Stimulated activated CD8-positive, alpha-beta memory T cell treated with anti-CD3 and anti-CD28 coated beads, Interleukin-7, amount 100 ng/mL, for 4 hours (primary cell): ENCODE measurements at places on chromosomes 2 and 18.

DNA sequence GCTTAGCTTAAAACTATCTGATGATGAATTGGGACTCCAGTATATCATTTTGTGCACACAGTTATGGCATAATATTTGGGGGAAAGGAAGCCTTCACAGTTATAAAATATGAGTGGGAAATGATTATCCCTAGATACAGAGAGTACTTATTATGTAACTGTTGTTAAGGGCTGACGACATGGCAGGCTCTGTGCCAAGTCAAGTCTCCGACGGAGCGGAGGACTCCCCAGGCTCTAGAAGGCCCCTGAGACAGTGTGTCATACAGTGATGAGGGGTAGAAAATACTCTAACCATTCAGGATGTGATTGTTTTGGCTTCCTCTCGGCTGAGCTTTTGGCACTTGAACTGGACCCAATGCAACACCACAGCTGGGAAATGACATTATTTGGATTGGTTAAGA lies 211.8 kb downstream of the SLC8A1 start:
- no peak for DNase-seq

- no peak for DNase-seq
These were observed 99.6 kb downstream of the KCTD1 start for GRCh38 chr18:26448714-26449159.

GRCh38 chr2:109005686-109006204 lies 16.7 kb upstream of the EDAR start:
- no peak for DNase-seq

- no peak for DNase-seq
These were observed 1.6 kb downstream of the GALNT13 start for GRCh38 chr2:153873052-153874048.

DNA sequence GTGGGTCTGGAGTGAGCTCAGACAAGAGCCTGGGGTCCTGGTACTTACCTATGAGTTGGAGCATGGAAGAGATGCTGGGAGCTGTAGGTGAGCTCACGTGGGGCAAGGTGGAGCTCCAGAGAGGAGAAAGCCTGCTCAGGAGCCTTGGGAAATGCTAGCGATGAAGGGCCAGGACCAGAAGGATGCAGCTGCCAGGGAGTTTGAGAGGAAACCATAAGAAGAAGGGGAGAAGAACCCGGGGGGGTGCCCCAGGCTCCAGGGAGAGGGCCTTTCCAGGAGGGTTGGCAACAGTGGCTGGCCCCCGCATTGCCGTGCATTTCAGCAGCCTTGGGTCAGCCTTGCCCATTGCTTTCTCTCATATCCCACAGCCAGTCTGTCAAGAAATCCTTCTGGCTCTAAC lies 268.7 kb downstream of the GLI2 start:
- no peak for DNase-seq

DNA sequence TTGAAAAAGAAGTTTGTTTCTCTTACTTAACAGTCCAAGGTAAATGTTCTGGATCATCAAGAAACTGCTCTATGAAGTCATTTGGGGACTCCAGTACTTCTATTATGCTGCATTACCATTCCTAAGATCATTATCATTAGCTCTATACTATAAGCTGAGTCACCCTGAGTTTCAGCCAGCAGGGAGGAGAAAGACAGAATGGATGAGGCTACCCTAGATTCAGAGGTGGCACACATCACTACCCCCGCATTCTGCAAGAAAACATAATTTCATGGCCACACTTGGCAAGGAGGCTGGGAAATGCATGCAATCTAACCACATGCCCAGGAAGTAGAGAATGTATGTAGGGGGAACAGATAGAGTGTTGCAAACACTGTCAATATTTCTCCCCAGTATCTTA lies 16.6 kb upstream of the LNPK start:
- no peak for DNase-seq

DNA sequence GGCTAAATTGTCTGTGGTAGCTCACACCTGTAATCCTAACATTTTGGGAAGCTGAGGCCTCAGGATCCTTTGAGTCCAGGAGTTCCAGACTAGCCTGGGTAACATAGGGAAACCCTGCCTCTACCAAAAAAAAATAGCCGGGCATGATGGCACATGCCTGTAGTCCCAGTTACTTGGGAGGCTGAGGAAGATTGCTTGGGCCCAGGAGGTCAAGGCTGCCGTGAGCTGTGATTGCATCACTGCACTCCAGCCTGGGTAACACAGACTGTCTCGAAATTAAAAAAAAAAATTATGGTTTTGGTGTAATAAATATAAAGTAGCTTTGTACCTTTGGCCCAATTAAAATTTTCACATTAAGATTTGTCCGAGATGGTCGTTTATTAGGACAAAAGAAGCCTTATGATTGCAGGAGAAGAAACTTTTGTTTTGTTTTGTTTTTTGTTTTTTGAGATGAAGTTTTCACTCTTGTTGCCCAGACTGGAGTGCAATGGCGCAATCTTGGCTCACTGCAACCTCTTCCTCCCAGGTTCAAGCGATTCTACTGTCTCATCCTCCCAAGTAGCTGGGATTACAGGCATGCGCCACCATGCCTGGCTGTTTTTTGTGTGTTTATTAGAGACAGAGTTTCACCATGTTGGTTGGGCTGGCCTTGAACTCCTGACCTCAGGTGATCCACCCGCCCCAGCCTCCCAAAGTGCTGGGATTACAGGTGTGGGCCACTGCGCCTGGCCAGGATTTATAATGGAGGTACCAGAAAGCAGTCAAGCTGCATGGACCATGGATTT lies 4.1 kb downstream of the MTA3 start:
- DNase-seq: no peak

DNA sequence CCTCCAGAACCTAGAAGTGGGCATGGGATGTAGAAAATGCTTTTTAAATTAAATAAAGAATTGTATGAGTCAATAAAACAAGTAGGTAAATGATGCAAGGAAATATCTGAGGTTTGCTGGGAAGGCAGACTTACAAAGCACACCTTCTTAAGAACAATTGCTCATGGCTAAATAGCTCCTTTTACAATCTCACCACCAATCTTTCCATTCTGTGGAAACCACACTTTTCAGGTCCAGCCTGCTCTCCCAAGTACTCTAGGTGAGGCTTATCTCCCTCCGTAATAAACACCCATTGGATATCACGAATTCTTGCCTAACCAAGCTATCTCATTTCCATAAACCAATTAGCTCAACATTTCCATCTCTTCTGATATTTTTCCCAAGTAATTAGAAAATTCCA lies 91.5 kb upstream of the SLC8A1 start:
- no peak for DNase-seq

GRCh38 chr2:158546412-158547144 lies 89.8 kb downstream of the PKP4 start:
- DNase-seq: no peak

DNA sequence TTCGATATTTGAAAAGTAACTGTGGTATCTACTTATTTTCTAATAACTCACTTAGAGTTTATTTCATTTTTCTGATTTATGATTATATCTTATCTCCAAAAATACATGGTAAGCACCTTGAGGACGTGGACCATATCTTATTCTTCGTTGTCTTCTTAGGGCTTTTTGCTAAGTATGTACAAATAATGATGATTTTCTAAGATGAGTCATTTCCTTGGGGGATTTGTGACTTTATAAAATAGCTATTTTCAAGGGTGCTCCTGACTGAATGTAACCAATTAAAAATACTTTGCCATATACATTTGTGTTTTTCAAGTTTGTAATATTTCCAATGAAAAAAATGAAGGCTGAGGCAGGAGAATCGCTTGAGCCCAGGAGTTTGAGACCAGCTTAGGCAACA lies 56.3 kb downstream of the GREB1L start:
- no peak for DNase-seq

DNA sequence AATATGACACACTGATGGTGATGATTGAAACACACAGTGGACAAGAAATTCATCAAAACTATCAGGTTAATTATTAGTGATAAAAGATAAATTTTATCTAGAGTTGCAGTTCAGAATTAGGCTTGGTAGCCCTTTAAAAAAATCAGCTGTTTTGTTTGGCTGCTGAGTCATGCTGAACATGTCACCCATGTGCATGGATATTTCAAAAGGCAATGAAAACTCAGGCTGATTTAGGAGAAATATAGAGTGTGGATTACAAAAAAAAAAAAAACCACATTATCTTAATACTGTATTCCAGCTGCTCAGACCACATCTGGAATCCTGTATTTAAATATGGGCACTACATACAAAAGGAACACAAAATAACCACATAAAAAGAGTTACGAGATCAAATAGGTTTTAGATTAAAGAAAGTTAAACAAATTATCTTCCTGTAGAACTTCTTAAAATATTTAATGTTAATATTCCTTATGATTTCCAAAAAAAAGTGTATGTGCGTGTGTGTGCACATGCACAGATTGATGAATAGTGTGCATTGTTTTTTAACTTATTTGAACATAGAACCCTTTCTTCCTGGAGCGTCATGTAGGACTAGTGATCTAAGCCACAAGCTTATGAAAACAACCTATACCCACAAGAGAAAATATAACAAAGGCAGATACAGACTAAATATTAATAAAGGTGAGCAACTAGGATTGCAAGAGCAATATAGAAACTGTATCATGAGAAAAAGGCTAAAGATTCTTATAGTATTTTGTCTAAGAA lies 186.2 kb downstream of the STK39 start:
- no peak for DNase-seq

- no peak for DNase-seq
These were observed 29.9 kb downstream of the KLHL29 start for GRCh38 chr2:23414871-23415270.

- no peak for DNase-seq
These were observed 231.9 kb downstream of the PTGR3 start for GRCh38 chr18:74977041-74977440.

DNA sequence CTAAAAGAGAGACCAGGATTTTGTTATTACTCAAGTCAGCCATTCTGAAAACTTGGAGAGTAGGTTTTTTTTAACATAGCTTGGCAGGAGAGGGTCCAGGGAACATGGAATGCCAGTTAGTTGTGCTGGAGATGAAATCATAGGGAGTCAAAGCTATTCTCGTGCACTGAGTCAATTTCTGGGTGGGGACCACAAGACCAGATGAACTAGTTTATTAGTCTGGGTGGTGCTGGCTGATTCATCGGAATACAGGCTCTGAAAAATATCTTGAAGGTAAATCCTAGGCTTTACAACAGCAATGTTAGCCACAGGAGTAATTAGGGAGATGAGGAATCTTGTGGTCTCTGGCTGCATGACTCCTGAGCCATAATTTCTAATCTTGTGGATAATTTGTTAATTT lies 921.4 kb downstream of the TRIB2 start:
- DNase-seq: no peak

- no peak for DNase-seq
These were observed 257.7 kb upstream of the CHAC2 start for GRCh38 chr2:53509831-53510388.

DNA sequence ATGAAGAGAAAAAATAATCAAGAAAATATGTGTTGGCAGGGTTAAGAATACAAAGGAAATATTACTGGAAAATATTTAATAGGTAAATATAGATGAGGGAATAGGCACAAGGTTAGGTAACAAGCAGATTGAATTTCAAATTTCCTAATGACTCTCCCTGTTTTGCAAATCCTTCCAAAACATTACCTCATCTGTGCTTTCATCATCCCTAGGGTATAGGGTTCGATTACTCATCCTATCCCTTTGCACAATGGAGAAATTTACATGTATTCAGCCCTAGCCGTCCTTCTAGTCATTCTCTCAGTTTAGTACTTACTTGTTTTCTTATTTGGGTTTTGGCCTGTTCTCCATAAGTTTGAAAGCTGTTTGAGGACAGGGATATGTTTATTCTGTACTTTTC lies 864.6 kb upstream of the FSHR start:
- DNase-seq: no peak
